ENCODE measurements at places on chromosomes 5 and 9.
A peak's percentile ranks its signal among the peaks of the same experiment; 100 is the strongest.

- DNase-seq = no peak
Observed at GRCh38 chr9:89478821-89479668, 18.9 kb downstream of the SEMA4D start.

DNA sequence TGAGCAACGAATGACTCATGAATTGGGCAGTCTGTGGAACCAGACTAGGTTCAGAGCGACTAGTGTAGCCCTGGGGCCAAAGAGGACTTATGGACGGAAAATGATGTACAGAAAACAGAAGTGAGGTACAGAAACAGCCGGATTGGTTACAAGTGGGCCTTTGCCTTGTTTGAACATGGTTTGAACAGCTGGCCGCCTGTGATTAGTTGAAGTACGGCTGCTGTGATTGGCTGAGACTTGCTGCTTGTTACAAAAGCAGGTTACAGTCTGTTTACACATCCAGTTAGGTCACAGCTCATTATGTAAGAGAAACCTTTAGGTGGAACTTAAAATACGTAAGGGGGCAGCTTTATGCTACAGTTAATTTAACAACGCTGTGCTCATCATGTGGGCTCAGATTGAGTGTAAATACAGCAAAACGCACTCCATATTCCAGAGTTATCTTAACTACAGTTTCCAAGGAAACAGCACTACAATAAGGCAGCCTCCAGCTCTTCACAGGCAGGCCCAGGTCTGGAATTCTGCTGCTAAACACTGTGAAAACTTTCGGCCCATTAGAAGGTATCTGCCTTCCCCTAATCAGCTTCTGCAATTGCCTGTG is 6.5 kb downstream of the AMACR start:
- DNase-seq = peak; percentile 66

GRCh38 chr9:99743455-99743854 is 78.2 kb upstream of the NR4A3 start:
- no peak for DNase-seq

GRCh38 chr9:111890334-111890733 is 6.3 kb upstream of the UGCG start:
- DNase-seq = no peak

DNA sequence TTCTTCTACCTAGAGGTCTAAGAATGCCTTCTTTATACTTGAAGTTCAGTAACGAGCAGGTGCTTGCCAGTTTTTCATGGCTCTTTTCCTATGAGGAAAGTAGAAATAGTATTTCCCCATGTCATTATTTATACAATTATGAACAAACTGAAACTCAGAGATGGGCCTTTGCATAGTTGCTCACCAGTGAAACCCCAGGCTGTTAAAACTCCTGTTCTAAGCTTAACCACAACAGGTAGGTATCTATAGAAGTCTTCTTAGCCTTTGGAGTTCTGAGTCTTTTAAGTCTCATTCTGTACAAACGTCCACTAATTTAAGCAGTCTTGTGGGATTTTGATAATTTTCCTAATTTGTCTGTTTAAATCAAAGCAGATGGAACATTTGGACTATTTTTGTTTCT is 90.1 kb downstream of the STARD4 start:
- no peak for DNase-seq

- DNase-seq = peak; percentile 50
Observed at GRCh38 chr5:151384106-151384505, 36.7 kb upstream of the SLC36A2 start.

GRCh38 chr5:125786021-125786420 is 637.2 kb upstream of the GRAMD2B start:
- DNase-seq = peak; percentile 12

DNA sequence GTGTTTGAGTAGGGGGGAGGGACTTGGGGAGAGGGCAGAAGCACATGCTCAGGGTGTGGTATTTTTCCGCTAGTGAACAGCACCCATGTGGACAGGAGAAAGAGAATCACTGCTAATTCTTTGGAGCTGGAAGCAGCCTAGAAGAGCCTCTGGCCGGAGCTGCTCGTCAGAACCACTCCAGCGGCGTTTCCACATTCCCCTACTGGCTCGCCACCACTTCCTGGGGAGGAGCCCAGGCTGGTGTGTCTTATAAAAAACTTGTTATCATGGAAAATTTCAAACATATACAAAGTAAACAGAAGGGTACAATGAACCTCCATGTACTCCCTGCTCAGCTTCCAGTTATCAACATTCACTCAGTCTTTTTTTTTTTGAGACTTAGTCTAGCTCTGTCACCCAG is 26.7 kb downstream of the LHX2 start:
- peak; percentile 60 for DNase-seq

DNA sequence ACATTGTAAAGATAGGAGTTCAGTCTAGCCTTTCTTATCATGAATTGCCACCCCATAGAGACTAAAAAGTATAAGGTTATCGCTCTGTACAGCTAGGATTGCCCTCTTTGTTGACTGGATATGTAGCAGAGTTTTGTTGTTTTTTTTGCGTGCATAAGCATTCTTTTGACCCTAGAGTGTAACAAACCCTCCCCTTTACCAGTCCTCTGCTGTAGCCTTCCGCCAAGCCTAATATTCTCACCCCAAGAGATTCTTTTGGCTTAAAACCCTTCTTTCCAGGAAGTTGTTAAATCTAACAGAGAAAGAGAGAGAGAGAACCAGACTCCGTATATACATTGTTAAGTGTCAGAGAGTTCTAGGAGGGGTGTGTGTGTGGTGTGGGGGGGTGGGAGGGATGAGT is 113.9 kb downstream of the FGF1 start:
- no peak for DNase-seq

GRCh38 chr9:109487247-109487646 is 10.9 kb downstream of the PTPN3 start:
- DNase-seq = no peak

- no peak for DNase-seq
Observed at GRCh38 chr9:96398582-96399324, 15.2 kb upstream of the SLC35D2 start.

- peak; percentile 99 for DNase-seq
Observed at GRCh38 chr5:175344331-175345195, 99.4 kb downstream of the DRD1 start.

DNA sequence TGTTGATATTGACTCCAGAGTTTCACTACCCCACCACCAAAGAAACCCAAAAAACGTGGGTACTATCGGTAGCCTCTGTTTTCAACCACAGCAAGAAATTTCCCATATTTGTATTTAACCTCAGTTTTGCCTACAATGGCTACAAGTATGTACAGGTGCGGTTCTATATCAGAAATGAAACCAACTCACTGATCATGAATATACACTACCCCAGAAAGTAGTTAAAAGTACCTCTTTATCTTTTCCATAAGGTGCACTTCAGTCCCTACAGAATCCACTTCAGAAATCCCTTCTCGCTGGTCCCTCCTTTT is 140.6 kb upstream of the SLC12A2 start:
- no peak for DNase-seq

DNA sequence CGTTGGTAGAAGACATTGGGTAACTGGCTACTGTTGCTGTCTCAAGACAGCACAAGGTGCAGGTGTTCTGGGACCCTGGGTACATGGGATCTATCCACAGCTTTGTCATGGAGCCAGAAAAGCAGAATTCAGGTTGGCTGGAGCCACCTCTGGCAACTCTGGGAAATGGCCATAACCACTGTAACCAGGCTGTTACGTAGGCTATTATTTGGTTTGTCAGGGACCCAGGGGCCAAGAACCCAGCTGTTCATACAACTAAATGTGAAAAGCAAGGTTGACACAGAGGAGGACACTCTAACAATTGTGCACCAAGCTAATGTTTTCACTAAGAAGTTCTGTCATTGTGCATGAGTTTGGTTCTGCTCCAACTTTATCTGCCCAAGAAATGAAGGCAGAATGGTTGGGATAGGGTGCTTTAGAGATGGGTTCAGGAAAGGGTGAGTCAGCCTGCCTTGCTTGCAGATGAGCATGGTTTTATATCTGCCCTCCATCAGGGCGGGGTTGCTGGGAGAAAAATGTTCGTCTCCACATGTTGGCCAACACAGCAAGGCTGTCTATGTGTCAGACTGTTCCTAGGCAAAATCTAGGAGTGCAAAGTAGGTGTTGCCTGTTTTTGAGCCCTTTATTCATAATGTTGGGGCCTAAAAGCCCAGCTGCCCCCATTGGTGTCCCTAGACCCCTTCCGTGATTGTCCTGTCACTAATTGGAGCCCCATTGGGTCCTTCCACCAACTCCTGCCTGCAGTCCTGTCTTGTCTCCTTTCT is 131.3 kb upstream of the DAP start:
- DNase-seq = peak; percentile 62

GRCh38 chr9:129185402-129185801 is 7.3 kb upstream of the IER5L start:
- DNase-seq = no peak

DNA sequence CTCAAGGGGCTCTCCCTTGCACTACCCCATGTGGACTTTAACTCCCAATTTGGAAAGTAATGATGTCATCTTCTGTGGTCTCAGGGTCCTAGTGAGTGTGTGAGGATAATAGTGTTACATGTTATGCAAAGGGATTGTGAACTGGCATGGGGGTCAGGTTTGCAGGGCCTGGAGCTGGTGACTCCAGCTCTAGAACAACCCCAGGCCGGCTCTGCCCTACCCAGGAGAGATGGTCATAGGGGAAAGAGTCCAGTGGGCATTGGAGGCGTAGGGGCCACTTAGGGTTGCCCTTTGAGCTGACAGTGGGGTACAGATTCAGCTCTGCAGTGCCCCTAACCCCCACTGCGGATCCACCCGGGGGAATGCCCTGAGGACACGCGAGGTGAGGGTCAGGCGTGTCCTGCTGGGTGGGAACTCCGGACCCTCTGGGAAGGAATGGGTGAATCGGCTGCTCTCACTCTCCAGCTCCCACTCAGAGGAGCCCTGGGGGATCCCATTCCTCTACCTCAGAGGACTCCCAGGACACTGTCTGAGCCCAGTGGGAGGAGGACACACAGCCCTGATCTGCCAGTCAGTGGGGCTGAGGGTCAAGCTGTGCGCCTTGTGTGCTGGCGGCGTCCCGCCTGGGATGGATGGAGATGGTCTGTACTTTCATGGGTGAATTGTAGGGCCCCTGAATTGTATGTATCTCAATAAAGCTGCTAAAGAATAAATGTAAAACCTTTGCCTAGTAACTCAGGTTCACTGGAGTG is 2.5 kb upstream of the NKD2 start:
- no peak for DNase-seq

DNA sequence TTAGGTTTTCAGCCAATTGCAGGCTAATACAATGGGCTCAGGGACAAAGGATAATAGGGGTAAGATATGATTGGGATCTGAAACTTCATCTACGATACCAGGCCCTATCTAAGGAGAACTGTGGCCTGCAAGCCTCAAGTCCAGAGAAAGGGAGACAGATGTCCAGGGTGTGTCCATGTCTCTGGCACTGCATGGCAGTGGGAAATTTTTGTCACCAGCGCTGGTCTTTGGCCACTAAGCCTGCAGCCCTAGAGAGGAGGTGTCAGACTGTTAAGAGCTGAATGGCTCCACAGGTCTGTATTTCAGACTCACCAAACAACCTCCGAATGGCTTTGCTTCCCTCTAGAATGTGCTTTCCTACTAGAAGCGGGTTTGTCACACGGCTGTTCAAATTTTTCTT is 6.6 kb upstream of the CNOT6 start:
- DNase-seq = no peak

GRCh38 chr5:96320797-96321196 is 112.3 kb downstream of the PCSK1 start:
- peak; percentile 67 for DNase-seq

All from M059J (cell line).